ENCODE measurements at places on chromosomes 16 and 17. TPM values are rescaled to one million over a fixed set of nuclear protein-coding genes. Genes with fewer than 3 reads are reported as not detected.

DNA sequence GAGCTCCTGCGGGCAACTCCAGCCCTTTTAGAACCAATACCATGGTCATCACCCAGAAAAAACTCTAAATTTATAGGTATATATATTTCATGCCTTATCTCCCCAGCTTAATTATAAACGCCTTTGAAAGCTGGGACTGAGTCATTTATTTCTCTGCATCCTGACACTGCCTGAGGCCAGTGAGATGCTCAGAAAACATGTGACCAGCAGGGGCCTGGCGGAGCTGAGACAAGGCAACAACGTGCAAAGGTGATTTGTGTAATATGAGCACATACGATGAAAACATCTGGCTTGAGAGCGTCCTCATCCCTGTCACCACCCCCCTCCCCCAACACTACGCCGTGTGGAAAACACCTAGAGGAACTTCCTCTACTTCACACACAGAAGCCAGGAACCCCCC, 22.7 kb downstream of the NXN start:
- H3K27ac ChIP-seq: peak overlapping the region; percentile 90
- H3K4me3 ChIP-seq: no peak overlapping the region
- peak; percentile 35 for DNase-seq
- no peaks in the 10 kb centered on the region for H3K27me3 ChIP-seq
- no peaks in the 10 kb centered on the region for H3K36me3 ChIP-seq

DNA sequence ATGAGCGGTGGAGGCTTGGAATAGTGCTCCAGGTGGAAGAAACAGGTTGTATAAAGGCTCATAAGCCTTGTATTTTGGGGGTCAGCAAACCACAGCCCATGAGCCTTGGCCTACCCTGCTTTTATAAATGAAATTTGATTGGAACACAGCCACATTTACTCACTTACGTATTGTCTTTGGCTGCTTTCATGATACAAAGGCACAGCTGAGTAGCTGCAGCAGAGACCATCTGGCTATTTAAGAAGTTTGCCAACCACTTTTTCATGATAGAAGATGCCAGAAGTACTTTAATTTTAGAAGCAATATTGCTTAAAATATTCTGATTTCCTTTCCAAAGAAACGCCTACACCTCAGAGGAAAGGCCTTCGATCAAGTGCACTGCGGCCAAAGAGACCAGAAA, 73.8 kb downstream of the C17orf58 start:
- H3K27me3 ChIP-seq: no peaks in the 10 kb centered on the region
- no peaks in the 10 kb centered on the region for H3K4me1 ChIP-seq
- peaks cover 71% of the 10 kb centered on the region for H3K36me3 ChIP-seq
- no peak for DNase-seq
- no peak overlapping the region for H3K27ac ChIP-seq
- H3K4me3 ChIP-seq: no peak overlapping the region

DNA sequence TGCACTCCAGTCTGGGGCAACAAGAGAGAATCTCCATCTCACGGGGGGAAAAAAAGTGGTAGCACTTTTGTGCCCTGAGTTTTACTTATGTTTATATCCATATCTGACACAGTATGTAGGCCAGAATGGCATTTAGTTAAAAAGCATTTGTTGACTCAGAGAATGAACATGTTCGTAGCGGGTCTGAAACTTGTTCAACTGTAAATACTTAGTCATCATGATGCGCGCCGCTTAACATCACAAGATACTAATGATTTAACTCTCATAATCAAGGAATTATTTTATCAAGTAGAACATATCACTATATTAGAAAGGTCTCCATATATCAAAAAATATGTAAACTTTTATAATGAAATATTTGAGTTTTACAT, 55.3 kb upstream of the ITGA2B start:
- H3K27me3 ChIP-seq: no peaks in the 10 kb centered on the region
- no peak overlapping the region for H3K4me3 ChIP-seq
- no peaks in the 10 kb centered on the region for H3K36me3 ChIP-seq
- peak overlapping the region; percentile 44 for H3K27ac ChIP-seq
- no peak for DNase-seq

DNA sequence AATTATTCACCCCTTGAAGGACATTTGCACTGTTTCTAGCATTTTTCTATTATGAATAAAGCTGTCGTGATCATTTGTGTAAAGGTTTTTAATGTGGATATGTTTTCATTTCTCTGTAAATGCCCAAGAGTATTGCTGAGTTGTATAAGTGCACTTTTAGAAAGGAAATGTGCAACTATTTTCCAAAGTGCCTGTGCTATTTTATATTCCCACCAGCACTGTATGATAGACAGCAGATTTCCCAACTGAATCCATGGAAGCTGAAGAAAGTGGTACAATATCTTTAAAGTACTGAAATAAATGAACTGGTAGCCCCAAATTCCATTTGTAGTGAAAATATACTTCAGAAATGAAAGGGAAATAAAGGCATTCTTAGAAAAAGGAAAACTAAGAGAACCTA, 238.4 kb downstream of the BCAS3 start:
- no peak overlapping the region for H3K27ac ChIP-seq
- no peaks in the 10 kb centered on the region for H3K4me1 ChIP-seq
- H3K4me3 ChIP-seq: no peak overlapping the region
- DNase-seq: no peak

GRCh38 chr17:78729641-78730040, 52.4 kb downstream of the CYTH1 start:
- peaks cover 77% of the 10 kb centered on the region for H3K4me1 ChIP-seq
- no peak overlapping the region for H3K4me3 ChIP-seq
- no peaks in the 10 kb centered on the region for H3K36me3 ChIP-seq
- peak overlapping the region; percentile 58 for H3K27ac ChIP-seq
- DNase-seq: no peak

DNA sequence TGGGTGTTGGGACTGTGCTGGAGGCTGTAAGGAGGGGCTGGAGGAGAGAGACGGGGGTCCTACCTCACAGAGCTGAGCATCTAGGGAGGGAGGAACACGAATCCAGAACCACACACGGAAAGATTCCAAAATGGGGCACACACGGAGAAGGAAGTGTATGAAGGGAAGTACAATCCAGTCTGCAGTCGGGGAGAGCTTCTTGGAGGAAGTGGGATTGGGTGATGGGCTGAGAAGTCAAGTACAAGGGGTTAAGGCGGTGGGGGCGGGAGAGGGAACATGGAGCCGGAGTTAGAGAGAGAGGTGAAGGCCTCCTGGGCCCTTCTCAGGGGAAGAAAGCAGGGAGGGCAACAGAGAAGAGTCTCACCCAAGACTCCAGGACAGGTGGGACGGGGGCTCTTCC, 107.5 kb upstream of the CREBBP start:
- no peak for DNase-seq
- no peak overlapping the region for H3K27ac ChIP-seq
- H3K27me3 ChIP-seq: no peaks in the 10 kb centered on the region
- no peaks in the 10 kb centered on the region for H3K36me3 ChIP-seq

DNA sequence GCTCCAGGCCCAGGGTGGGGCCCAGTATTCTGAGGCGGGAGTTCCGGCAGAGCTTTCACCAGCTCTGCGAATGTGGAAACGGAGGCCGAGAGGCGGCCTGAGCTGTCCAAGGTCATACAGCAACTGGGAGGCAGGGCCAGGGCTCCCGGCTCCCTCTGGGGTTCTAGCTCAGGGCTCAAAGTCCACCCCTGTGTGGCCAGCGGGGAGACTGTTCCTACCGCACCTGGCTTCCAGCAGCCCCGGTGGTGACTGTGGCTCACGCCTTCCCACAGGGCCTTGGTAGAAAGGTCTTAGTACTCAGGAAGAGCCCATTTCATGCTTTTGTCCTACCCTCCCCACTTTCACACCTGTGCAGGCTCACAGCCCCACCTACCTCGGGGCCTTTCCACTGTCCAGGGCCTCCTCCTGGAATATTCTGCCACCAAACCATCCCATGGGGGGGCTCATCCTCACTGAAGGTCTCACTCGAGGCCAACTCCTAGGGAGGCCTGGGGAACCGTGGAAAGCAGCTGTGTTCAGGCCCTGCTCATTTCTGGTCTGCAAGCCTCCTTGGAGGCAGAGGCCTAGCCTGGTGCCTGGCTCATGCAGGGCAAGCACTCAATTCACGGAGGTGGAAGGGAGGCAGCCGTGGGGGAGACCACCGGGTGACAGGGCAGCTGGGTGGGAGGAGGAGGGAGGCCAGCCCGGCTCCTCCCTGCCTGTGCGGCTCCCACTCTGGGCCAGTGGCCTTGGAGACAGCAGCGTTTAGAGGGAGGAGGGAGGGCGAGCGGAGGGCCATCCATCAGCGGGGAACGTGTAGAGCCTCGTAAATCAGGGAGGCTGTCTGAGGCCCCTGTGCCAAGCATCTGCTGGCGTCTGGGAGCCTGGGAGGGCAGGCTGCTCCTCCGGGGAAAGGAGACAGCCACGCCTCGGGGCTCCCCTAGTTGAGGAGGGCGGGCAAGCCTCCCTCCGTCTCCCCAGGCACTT, 12.7 kb upstream of the DOC2B start:
- H3K4me3 ChIP-seq: no peak overlapping the region
- DNase-seq: no peak
- H3K27me3 ChIP-seq: peaks cover 14% of the 10 kb centered on the region
- no peaks in the 10 kb centered on the region for H3K36me3 ChIP-seq
- no peaks in the 10 kb centered on the region for H3K4me1 ChIP-seq

DNA sequence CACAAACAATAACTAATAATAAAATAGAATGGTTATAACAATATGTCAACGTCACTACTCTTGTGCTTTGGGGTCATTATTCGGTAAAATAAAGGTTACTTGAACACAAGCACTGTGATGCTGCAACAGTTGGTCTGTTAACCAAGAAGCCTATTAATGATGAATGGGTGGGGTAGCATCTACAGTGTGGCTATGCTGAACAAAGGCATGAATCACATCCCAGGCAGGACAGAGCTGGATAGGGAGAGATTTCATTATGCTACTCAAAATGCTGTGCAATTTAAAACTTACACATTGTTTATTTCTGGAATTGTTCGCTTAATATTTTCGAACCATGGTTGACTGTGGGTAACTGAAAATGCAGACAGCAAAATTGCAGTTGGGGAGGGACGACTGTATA, 9.1 kb upstream of the HS3ST2 start:
- no peaks in the 10 kb centered on the region for H3K4me1 ChIP-seq
- DNase-seq: no peak
- H3K27me3 ChIP-seq: no peaks in the 10 kb centered on the region

GRCh38 chr16:29811170-29811895, 660 bp upstream of the PRRT2 start:
- H3K4me1 ChIP-seq: peaks cover 52% of the 10 kb centered on the region
- H3K27me3 ChIP-seq: no peaks in the 10 kb centered on the region
- peak; percentile 99 for DNase-seq

GRCh38 chr17:7836596-7837407, 2.8 kb downstream of the KDM6B start:
- H3K4me1 ChIP-seq: peaks cover 56% of the 10 kb centered on the region
- DNase-seq: peak; percentile 88
- no peaks in the 10 kb centered on the region for H3K36me3 ChIP-seq
- peak overlapping the region; percentile 97 for H3K27ac ChIP-seq

- H3K4me3 ChIP-seq: no peak overlapping the region
- peaks cover 21% of the 10 kb centered on the region for H3K4me1 ChIP-seq
- H3K36me3 ChIP-seq: no peaks in the 10 kb centered on the region
Observed at GRCh38 chr17:3835410-3836229, 10.4 kb downstream of the NCBP3 start.

- no peaks in the 10 kb centered on the region for H3K4me1 ChIP-seq
- no peaks in the 10 kb centered on the region for H3K27me3 ChIP-seq
- DNase-seq: no peak
- no peaks in the 10 kb centered on the region for H3K36me3 ChIP-seq
- no peak overlapping the region for H3K4me3 ChIP-seq
Observed at GRCh38 chr16:2285731-2286191, 17.8 kb upstream of the RNPS1 start.

DNA sequence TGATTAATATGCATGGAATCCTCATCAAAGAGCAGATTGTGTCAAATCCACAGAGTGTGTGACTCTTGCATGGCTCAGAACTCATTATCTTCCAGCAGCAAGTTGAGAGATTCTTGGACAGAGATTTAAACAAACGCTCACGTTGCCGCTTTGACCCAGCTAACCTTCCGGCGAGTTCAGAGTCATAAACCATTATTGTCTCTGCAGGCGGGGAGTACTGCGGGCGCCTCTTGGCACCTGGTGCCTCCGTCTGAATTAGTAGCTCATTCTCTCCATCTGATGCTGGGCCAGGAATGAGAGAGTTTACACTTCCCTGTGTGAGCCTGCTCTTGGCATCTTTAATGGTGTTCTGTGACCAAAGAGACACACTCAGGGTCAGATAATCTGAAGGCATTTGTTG, 138.6 kb upstream of the WSCD1 start:
- H3K27me3 ChIP-seq: no peaks in the 10 kb centered on the region
- H3K4me1 ChIP-seq: no peaks in the 10 kb centered on the region
- no peak overlapping the region for H3K4me3 ChIP-seq
- H3K27ac ChIP-seq: no peak overlapping the region
- DNase-seq: no peak

GRCh38 chr16:10664720-10665126, 30.0 kb downstream of the TEKT5 start:
- no peaks in the 10 kb centered on the region for H3K27me3 ChIP-seq
- no peaks in the 10 kb centered on the region for H3K4me1 ChIP-seq
- H3K27ac ChIP-seq: no peak overlapping the region
- no peak for DNase-seq
- H3K4me3 ChIP-seq: no peak overlapping the region

DNA sequence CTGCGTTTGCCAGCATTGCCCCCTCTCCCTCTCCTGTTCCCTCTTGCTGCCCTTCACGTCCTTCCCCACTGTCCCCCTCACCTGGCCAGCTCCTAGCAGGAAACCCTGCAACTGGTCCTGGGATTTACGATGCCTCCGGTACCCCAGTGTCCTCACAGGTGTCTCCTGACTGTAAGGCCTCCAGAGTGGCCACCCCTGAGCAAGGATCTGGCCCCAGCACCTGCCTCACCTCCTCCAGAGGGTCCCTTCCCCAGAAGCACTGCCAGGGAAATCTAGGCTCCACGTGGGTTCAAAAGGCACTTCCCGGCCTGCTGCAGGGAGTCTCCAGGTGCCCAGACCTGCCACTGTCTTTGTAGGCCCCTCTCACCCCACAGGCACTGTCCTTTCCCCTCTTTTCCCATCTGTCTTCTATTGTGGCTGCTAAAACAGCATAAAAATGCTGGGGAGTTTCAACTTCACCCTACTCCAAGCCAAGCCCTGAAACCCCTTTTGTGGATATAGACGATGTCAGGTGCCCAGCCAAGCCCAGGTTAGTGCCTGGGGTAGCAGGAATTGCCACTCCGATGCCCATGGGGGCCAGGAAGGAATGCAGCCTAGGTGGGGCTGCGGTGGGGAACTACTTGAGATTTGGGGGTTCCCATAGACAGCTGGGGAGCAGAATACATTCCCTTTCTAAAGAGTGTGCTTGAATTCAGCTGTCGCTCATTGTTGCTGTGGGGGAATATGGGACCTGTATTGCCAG, 25.7 kb downstream of the RAB11FIP4 start:
- peaks cover 5% of the 10 kb centered on the region for H3K4me1 ChIP-seq
- H3K27ac ChIP-seq: no peak overlapping the region
- no peaks in the 10 kb centered on the region for H3K36me3 ChIP-seq
- no peak for DNase-seq
- H3K4me3 ChIP-seq: no peak overlapping the region

Gene GRAP
- 1.3 TPM for total RNA-seq

Gene TBC1D26
- total RNA-seq: 0.13 TPM

Gene TBC1D3K
- not detected for total RNA-seq
